ENCODE measurements at places on chromosomes 16 and 17. TPM values are rescaled to one million over a fixed set of nuclear protein-coding genes. Genes with fewer than 3 reads are reported as not detected.

CIBAR2 gene
- not detected for total RNA-seq

GRCh38 chr16:50696575-50697420 is 3.4 kb downstream of the NOD2 start:
- DNase-seq: no peak

GRCh38 chr16:80915079-80915450 is 91.6 kb downstream of the CMC2 start:
- no peak for DNase-seq

KRT24 gene
- total RNA-seq: not detected

KRTAP17-1 gene
- total RNA-seq: not detected

- no peak for DNase-seq
These were observed 183.1 kb upstream of the CCL2 start for GRCh38 chr17:34071886-34072420.

CD19 gene
- 0.18 TPM for total RNA-seq

TBC1D3C gene
- total RNA-seq: not detected

MIS12 gene
- total RNA-seq: 34.1 TPM

ICAM2 gene
- 85.6 TPM for total RNA-seq

DNA sequence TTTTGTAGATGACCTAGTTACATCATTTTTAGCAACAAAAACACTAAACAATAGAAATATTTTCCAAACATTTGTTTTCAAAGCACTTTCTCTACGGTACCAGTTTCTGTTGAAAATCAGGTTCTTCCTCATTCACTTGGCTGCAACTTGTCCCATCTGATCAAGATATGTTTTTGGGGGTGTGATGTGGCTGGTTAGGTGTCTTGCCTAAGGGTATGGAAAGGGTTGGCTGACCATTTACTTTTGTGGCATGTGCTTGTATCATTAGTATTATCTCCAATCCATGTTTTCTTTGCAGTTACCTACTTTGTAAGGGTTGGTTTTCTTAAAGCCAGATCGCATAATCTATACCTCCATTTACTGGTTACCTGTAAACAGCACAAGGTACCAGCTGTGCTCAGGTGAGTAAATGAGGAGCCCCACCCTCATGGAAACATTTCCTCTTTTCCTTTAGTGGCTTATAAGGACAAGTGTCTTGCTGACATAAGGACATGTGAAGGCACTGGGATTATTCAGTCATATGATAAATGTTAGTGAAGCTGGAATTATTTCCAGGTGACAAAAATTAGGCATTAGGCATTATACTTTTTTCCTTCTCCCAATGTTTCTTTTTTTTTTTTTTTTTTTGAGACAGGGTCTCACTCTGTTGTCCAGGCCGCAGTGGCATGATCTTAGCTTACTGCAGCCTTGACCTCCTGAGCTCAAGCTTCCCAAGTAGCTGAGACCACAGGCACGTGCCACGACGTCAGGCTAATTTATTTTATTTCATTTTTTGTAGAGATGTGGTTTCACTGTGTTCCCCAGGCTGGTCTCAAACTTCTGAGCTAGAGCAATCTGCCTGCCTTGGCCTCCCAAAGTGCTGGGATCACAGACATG is 162.0 kb downstream of the CCDC182 start:
- DNase-seq: no peak

- DNase-seq: no peak
These were observed 5.8 kb downstream of the IRX3 start for GRCh38 chr16:54280751-54281150.

PMFBP1 gene
- not detected for total RNA-seq

GRCh38 chr17:12622726-12623125 is 43.0 kb upstream of the MYOCD start:
- DNase-seq: no peak

DNA sequence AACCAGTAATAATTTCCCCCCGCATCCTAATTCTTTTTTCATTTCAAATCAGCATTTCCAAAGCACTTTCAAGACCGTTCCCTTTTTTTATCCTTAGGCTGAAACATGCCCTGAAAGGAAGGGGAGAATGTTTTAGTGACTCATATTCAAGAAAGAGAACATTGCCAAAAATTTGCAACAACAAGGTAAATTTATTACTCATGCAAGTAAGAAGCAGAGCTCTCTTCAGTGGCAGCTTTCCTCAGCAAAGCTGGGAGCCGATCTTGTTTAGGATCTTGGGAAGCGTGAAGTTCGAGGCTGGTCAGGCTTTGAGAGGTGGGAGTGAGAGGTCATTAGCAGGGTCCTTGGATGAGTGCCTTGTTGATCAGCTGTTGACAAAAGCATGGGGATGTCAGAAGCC is 129.5 kb downstream of the PRKCA start:
- DNase-seq: no peak

DNA sequence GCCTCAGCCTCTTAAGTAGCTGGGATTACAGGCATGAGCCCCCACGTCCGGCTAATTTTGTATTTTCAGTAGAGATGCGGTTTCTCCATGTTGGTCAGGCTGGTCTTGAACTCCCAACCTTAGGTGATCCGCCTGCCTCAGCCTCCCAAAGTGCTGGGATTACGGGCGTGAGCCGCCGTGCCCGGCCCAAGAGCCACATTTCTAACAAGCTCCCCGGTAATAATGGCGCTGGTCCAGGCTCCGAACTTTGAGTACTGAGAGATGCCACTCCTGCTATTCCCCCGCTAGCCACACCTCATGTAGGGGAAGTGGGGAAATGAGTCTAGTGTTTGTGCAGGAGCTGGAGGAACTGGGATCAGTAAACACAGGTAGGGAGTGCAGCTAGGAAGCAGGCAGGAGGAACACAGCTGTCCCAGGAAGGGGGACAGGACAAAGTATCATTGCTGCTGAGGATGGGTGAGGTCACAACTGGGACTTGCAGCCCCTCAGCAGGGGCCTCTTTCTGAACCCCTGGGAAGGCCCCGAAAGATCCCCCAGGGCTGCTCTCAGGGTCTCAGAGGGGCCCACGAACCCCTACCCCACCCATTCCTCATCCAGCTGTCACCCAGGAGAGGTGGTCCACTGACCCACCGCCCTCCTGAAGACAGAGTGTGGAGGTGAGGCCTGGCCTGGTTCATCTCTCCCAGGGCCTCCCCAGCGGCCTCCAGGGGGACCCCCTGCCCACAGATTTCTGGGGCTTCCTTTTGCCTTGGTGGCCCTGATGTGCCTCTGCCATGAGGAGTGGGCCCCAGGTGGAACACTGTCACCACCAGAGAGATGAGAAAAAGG is 3.7 kb upstream of the KREMEN2 start:
- DNase-seq: no peak

DNA sequence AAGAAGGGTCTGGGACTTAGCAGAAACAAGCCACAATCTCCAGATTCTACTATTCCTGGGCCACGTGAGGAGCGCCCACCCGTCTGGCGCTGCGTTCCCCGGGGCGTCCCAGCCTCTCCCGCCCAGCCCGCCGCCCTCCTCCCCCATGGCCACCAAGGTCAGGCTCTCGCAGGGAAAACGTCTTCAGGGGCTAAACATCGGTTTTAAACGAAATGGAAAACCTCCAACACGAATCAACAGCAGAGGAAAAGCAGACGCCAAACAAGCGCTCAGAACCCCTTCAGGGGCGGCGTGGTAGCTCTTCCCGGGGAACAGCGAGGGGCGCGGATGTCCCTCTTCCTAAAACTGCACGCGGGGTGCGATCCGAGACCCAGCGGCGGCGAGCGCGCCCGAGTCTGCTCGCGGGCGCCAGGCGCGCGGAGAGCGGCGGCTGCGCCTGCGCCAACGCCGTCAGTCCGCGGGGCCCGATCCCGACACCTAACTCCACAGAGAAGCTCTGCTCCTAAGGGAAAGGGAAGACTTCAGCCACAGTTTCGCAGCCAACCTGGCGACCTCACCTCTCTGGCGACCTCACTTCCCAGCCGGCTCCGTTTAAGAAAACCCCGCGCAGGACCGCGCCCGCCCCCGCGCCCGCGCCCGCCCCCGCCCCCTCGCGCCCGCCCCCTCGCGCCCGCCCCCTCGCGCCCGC is 505 bp upstream of the COG1 start:
- DNase-seq: peak; percentile 71

- DNase-seq: no peak
These were observed 36.9 kb downstream of the YPEL2 start for GRCh38 chr17:59368218-59368857.

SULT1A4 gene
- 3.1 TPM for total RNA-seq

- no peak for DNase-seq
These were observed 202.7 kb downstream of the CDH11 start for GRCh38 chr16:64919141-64919540.

GRCh38 chr16:8733849-8734540 is 59.6 kb downstream of the ABAT start:
- no peak for DNase-seq

SHISA6 gene
- total RNA-seq: not detected

DNA sequence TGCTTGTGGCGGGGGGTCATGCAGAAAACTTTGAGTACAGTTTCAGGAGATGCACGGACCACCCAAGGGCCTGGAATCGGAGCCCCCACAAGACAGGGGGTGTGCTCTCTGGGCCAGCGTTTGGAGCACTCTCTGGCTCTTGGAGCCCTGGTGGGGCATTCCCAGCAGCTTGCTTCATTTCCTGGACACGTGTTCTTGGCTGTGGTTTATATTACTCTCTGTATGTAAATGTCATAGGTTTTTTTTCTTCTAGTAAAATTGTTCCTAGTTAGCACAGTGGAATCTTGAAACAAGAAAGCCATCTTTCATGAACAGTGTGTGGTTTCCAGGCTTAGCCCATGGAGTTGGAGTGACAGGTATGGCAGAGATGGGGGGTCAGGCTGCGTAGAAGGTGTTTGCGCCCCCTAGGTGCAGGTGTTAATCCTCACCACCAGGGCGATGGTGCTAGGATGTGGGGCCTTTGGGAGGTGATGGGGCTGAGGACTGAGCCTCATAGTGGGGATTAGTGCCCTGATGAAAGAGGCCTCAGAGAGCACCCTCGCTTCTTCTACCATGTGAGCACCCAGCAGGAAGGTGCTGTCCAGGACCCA is 79.8 kb downstream of the JPH3 start:
- no peak for DNase-seq

GRCh38 chr17:38910325-38910724 is 15.1 kb upstream of the LASP1NB start:
- no peak for DNase-seq

- DNase-seq: no peak
These were observed 385.2 kb upstream of the ZFHX3 start for GRCh38 chr16:73432850-73433730.

SPATA22 gene
- not detected for total RNA-seq

DNA sequence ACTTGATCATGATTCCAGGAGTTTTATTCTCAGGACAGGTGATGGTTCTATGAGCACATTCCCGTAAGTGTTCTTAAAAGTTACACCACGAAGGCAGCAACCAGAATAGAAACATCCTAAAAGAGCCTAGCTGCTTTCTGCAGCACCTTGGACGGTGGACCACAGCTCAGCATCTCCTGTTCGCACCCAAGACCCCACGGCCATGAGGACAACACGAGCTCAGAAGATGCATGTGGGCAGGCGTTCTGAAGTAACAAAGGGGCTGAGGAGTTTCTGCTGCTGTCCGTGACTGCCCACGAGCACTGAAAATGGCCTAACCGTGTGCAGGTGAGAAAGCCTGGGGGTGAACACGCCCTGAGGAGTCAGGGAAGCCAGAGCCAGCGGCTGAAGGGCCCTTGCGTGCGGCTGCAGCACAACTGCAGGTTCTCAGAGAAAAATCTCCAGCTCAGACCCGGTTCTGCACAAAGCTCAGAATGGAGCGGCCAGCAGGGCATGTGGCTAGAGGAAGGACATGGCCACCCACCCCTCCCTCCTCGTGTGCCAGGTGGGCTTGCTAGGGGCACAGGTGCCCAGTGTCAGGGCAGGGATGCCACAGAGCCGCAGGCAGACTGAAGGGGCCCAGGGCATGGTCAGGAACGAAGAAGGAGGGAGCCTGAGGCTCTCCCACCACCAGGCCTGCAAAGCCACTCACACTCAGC is 10.8 kb upstream of the C16orf95 start:
- no peak for DNase-seq

- no peak for DNase-seq
These were observed 47.7 kb downstream of the CLEC16A start for GRCh38 chr16:10992112-10992511.

UMOD gene
- total RNA-seq: not detected

DNA sequence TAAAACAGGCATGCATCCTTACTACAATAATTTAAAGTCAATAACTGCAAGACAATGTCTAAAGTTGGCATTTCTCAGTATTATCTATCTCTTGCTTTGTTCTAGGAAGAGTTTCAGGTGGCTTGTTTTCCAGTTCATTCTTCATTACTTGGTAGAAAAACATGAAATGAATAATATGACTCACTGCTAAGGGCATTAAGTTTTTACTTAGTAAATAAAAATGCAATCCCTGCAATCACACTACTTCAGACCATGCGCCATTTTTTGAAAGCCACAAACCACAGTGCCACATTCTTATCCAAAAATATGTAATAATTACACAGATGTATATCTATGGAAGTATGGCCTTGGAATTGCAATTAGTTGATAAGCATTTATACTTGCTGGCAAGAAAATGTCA is 55.4 kb downstream of the CREBBP start:
- DNase-seq: no peak

GRCh38 chr17:7250695-7251627 is 573 bp downstream of the CTDNEP1 start:
- DNase-seq: no peak

CCDC78 gene
- 8.3 TPM for total RNA-seq

DNA sequence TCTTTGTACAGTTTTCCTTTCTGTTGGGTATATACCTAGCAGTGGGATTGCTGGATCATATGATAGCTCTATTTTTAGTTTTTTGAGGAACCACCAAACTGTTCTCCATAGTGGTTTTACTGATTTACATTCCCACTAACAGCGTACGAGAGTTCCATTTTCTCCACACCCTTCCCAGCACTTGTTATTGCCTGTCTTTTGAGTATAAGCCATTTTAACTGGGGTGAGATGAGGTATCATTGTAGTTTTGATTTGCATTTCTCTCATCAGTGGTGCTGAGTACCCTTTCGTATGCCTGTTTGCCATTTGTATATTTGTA is 887 bp upstream of the EVI2B start:
- no peak for DNase-seq

DNA sequence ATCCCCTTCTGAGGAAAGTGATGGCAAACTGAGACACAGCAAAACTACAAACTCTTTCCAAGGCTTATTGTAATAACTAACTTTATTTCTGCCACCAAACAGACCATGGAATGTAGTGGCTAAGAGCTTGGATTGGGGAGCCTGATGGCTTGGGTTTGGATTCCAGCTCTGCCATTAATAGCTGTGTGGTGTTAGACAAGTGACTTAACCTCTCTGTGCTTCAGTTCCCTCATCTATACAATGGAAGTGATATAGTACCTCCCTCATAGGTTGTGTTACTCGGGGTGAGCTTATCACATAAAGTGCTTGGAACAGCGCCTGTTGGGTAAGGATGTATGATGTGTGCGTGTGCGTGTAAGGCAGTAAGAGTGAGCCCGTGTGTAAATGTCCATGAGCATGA is 5.9 kb upstream of the RNF112 start:
- no peak for DNase-seq

NPIPB13 gene
- total RNA-seq: 14.9 TPM

GRCh38 chr17:34692920-34693319 is 113.5 kb downstream of the TMEM132E start:
- no peak for DNase-seq

All from activated T-helper 2 cell treated with anti-CD3 and anti-CD28 coated beads, Interferon-gamma antibody, Interleukin-2, Interleukin-4, amounts not matched to agents 10 μg/mL and 5 μg/mL and 100 μg/mL, durations not matched to agents 14 hours and 24 hours and 36 hours (primary cell).